ENCODE measurements at places on chromosomes 3 and 15.

DNA sequence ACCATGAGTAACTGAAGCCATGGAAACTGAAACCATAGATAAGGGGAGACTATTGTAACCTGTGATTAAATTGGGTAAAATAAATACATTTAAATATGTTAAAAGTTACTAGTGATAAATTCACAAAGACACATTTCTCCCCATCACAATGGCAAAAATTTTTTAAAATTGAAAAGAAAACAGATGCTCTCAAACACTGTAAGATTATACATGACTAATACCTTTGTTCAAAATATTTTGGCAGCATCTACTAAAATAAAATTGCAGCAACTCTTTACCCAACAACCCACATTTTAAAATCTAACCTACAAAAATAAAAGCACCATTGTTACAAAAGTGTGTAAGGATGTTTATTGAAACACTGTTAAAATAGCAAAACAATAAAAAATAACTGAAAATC lies 93.3 kb downstream of the CLASP2 start:
- DNase-seq: no peak

DNA sequence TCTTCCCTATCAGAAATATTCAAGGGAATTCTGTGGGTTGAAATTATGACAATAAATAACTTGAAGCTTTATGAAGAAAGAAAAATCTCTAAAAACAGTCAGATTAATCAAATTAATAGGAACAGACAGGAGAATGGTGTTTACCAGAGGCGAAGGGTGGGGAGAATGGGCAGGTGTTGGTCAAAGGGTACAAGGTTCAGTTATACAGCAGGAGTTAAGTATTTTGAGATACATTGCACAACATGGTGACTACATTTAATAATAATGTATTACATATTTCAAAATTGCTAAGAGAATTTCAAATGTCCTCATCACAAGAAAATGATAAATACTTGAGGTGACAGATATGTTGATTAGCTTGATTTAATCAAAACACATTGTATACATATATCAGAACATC lies 18.6 kb downstream of the SPCS1 start:
- no peak for DNase-seq

GRCh38 chr3:43210049-43211027 lies 76.0 kb upstream of the SNRK start:
- DNase-seq: no peak

GRCh38 chr15:93779341-93779740 lies 452.0 kb upstream of the MCTP2 start:
- no peak for DNase-seq

- DNase-seq: peak; percentile 43
Observed at GRCh38 chr3:150545419-150546225, 674 bp downstream of the SERP1 start.

DNA sequence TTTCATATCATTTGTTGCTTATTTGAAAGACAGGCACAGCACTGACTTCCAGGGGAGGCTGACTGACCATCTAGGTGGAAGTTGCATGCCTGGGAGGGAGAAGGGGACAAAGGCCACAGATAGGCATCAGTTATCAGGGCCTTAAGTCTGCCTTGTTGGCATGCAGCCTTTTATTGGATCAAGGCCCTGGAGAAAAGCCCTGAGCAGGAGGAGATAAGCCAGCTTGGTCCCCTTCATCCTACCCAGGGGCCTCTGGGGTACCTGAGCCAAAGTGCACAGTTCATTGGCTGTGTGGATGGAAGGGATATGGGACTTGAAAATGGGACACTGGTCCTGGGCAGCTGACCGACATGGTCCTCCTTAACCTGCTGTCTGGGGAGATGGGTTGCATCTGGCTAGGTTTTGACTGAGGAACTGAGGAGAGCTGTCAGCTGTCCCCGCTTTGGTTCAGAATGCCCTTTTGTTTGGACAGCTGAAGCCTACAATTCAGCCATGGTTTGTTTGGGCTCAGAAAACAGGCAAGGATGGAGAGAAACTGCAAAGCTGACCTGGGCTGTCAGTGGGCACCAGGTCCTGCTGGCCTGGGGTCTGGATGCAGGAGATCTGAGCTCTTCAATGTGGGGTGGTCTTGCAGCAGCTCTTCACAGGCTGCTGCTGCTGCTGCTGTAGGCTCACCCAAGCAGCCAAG lies 60.0 kb downstream of the FLNB start:
- no peak for DNase-seq

DNA sequence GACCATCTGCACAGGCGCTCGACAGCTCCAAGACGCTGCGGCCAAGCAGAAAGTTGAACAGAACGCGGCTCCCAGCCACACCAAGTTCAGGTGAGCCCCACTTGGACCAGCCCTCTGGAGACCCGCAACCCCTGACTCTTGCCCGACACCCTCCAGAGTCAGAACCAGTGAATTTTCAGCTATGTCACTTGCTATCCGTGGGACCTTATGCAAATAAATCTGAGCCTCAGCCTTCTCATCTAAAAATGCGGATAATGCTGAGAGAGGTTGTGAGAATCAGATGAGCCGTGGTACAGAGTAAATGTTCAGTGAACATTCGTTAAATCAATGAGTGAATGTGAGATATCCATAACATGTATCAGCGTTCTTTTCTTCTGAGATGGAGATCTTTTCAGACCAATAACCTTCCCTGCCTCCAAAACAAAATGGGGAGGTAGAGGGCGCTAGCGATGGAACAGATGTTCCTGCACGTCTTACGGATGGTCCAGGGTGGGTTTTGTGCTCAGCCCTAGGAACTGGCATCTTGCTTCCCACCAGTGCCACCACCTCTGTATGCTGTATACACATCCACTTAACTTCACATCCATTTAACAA lies 524 bp downstream of the MRPS11 start:
- no peak for DNase-seq

DNA sequence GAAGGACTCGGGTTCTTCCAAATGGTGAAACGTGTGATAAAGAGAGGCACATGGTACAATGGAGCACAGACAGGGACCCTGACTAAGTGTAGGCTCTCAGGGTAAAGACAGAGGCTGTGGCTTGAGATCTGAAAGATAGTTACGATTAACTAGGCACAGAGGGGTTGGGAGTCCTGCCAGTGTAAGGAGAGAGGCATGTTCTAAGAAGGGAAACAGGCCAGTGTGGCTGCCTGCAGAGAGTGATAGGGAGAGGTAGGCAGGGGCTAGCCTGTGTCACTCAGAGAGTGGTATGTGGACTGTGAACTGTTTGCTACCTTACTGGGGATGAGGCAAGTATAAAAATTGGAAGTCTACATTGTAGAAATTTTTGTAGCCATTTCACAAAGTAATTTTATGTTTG lies 109.5 kb downstream of the PEX5L start:
- DNase-seq: no peak

GRCh38 chr3:126419151-126419703 lies 24.5 kb downstream of the CFAP100 start:
- no peak for DNase-seq

GRCh38 chr3:143132246-143132980 lies 12.8 kb downstream of the CHST2 start:
- DNase-seq: no peak

DNA sequence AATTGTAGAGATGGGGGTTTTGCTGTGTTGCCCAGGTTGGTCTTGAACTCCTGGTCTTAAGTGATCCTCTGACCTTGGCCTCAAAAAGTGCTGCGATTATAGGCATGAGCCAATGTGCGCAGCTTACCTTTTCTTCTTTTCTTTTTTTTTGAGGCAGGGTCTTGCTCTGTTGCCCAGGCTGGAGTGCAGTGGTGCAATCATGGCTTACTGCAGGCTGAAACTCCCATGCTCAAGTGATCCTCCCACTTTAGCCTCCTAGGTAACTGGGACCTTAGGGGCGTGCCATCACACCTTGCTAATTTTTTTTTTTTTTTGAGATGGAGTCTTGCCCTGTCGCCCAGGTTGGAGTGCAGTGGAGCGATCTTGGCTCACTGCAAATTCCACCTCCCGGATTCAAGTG lies 13.0 kb downstream of the RBM6 start:
- no peak for DNase-seq

- DNase-seq: peak; percentile 36
Observed at GRCh38 chr3:186105543-186105942, 3.3 kb downstream of the ETV5 start.

DNA sequence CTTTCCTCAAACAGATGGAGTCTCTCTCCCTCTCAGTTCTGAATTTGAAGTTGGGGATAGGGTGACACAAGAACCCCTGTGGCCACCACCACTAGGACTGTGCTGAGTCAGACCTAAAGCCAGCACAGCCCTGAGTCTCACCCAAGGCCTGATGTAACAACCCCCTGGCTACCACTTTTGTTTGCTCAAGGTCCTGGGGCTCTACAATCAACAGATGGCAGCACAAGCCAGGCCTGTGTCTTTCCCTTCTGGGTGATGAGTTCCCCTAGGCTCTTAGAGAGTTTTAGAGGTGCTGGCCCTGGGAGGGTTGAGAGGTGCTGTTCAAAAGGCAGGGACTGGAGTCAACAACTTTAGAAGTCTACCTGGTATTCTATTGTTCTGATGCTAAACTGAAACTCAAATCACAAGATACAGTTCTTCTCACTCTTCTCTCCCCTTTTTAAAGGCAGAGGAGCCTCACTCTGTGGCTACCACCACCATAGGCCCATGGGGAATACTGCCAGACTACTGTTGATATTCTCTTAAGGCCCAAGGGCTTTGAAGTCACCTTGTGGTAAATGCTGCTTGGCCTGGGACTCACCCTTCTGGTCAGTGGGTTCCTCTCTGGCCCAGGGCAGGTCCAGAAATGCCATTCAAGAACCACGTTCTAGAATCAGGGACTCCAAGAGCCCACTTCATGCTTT lies 6.5 kb downstream of the OR5K4 start:
- DNase-seq: no peak

DNA sequence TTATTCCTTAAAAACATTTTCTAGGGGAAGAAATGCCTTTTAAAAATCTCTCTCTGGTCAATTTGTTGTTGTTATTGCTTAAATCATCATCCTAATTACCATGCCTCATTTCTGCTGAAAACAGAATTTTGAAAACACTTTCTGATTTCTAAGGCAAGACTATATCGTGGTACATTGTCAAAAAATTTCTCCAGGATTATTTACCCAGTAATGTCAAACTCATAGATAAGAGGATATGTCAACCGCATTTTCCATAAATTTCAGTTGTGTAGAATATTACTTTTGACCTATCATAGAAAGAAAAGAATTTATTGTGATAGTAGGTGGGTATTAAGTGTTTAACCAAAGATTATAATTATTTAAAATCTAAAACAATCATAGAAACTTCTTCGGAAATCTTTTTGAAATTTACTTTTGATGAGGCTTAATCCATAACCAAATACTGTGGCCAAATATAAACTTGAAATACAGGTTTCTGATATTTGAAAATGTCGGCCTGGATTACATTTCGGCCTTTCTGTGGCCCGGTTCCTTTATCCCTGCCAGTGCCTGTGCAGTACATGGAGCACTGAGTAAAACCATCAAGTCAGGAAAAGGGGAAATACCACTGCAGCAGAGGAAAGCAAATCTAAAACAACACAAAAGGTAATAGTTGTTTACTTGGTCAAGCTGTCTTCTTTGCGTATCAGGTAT lies 173.4 kb downstream of the MYRIP start:
- DNase-seq: no peak

DNA sequence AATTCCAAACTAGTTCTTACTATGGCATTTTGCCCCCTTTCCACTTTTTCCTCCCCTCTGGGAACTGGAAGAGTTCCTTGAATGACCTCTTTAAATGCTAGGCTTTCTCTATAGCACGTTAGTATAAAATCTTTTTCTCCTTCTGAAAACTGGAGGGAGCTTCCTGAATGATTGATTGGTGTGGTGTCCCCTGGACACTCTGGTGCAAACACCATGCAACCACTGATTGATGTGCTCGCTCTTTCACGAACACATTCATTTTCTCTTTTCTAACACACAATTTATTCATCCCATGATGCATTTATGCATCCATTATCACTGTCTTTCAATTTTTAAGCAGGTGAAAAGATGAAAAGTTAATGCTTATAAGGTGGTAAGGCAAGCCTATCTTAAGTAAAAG lies 159.1 kb upstream of the NANOGP8 start:
- no peak for DNase-seq

- DNase-seq: no peak
Observed at GRCh38 chr3:136197159-136197793, 1.1 kb upstream of the MSL2 start.

DNA sequence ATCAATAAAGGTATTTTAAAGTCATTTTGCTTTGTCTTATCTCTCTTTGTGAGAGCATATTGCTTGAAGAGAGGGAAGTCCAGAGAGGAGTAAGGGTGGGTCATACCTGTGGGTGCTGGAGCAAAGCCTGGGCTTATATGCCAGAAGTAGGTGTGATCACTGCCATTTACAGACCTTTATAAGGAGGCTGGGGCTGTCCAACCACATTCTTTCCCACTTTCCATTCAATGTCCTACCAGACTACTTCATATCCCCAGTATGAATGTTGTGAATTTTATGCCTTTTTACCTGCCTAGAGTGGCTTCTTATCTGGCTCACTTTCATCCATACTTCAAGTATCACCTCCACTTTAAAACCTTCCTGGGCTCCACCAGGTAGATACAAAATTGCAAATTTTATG lies 39.4 kb upstream of the ST6GAL1 start:
- DNase-seq: no peak

- DNase-seq: no peak
Observed at GRCh38 chr3:84789961-84790360, 168.8 kb upstream of the CADM2 start.

- DNase-seq: no peak
Observed at GRCh38 chr3:143973259-143974021, 1.8 kb downstream of the DIPK2A start.

DNA sequence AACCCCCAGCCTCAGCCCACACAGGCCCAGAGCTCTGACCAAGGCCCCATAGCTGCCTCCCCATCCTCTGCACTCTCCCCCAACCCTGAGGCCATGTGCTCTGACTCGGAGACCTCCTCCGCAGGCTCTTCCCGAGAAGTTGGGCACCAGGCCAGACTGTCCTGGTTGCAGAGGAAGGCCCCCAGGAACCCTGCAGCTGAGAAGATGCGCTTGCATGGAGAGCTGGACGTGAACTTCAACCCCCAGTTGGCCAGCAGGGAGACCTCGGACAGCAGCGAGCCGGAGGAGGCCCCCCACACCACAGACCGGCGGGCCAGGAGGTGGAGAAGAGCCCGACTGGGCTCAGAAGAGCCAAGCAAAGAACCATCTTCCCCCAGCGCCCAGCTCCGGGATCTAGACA lies 119.5 kb upstream of the EIF1B start:
- DNase-seq: no peak

DNA sequence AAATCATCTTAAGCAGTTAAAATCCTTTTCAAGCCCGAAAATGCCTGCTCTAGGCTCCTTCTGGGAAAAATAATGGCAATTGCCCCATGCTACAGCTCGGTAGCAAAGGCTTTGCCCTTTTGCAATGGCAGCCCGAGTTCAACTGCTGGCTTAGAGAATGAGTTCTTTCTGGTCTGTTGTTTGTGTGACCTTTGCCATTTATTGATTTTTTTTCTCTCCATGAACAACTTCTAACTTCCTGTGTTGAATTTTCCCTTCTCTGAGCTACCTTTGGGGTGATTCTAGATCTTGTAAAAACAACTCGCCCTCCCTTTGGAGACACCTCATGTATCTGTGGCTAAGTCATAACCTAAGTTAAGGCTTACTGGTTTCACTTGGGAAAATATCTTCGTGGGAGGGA lies 139.3 kb downstream of the PLCH1 start:
- no peak for DNase-seq

Data from GM10248 (cell line).